ENCODE measurements at places on chromosomes 1 and 21.

DNA sequence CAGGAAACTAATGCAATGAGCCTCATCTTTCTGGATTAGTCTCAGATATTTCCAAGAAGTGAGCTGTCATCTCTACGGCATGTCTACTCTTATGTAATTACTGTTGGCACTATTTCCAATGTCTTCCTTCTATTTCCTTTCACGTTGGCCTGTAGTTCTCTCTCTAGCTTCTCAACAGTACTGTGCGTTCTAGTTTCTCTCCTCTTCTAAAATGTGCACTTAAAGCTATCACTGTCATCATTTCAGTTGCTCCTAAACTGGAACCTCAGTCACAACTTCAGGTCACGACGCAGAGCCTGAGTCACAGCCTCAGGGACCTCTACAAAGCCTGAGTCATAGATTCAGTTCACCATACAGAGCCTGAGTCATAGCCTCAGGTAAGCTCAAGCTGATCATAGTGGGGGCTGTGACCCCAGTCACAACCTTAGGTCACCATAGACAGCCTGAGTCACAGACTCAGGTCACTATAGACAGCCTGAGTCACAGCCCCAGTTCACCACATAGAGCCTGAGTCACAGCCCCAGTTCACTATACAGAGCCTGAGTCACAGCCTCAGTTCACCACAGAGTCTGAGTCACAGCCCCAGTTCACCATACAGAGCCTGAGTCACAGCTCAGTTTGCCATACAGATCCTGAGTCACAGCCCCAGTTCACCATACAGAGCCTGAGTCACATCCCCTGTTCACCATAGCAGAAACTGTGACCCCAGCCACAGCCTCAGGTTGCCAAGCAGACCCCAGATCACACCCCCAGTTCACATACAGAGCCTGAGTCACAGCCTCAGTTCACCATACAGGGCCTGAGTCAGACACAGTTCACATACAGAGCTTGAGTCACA lies 13.0 kb downstream of the WNT9A start:
- no peaks in the 10 kb centered on the region for H3K4me1 ChIP-seq
- no peak for DNase-seq
- H3K36me3 ChIP-seq: 0 out of 2 replicates have a peak, but pooled peaks cover 3% of the 10 kb centered on the region
- H3K27me3 ChIP-seq: no peaks in the 10 kb centered on the region

DNA sequence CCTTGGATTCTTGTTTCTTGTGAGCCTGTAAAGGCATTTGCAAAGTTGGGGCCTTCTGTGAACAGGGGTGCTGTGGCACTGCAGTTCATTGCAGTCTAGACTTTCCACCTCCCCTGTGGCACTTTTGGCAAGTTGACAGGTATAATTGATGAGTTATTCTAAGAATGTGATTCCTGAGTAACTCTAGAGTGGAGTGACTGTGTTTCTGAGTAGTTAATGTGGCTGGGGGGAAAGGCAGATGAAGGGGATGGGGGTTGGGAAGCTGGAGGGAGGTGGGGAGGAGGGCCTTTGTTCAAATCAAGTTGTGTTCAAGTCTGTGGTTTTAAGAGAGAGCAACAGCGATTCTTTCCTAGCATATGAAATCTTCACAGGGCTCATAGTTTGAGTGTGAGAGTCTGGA lies 32.9 kb downstream of the PBX1 start:
- peak overlapping the region; percentile 80 for H3K27ac ChIP-seq
- no peak overlapping the region for H3K4me3 ChIP-seq
- H3K36me3 ChIP-seq: no peaks in the 10 kb centered on the region
- DNase-seq: peak; percentile 65

- DNase-seq: no peak
- H3K27me3 ChIP-seq: no peaks in the 10 kb centered on the region
- peaks cover 29% of the 10 kb centered on the region for H3K4me1 ChIP-seq
- peaks cover 63% of the 10 kb centered on the region for H3K36me3 ChIP-seq
- H3K4me3 ChIP-seq: no peak overlapping the region
Measured at GRCh38 chr1:26478159-26478558, 5.9 kb downstream of the HMGN2 start.

DNA sequence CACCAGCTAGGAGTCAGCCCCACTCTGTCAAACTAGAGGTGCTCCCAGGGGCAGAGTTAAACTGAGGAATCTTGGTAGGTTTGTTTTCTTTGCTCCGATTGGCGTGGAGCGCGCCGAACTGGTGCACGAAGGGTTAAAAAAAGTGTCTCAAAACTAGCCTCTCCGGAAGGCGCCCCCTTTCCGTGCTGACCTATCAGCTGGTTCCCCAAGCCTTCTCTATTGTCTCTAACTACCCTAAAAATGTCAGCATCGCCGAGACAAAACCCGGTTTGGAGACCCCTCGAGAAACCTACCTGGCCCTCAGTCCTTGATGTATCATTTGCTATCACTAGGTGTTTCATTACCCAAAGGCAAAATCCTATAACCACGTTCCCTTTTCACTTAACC lies 2.2 kb downstream of the TGFB2 start:
- H3K36me3 ChIP-seq: no peaks in the 10 kb centered on the region
- H3K4me1 ChIP-seq: peaks cover 44% of the 10 kb centered on the region
- H3K4me3 ChIP-seq: peak overlapping the region; percentile 52
- peak overlapping the region; percentile 44 for H3K27ac ChIP-seq
- DNase-seq: peak; percentile 60
- H3K27me3 ChIP-seq: no peaks in the 10 kb centered on the region

DNA sequence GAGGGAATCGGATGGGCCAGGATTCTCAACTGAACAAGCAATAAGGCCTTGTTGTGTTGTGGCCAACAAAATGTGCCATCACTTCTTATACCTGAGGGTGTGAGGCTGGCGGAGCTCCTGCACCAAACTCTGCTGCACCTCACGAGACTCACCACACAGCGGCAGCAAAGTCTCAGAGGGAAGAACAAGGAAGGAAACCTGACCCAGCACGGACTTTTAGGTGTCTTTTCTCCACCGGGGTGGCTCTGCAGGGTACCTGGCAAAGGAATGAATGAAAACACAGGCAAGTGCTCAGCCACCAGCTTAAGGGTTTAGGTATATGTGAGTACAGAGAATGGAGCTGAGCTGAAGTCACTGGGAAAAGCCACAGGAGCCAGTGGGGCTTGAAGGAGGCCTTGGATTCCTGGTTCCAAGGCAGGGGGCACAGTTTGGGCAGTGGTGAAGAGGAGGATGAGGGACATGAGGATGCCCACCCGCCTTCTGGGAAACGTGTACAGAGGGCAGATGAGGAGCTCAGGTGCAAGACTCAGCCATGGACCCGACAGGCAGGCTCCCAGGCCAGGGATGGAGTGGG lies 31.1 kb upstream of the HSD3B1 start:
- H3K4me3 ChIP-seq: no peak overlapping the region
- H3K27ac ChIP-seq: no peak overlapping the region
- H3K4me1 ChIP-seq: no peaks in the 10 kb centered on the region

GRCh38 chr1:56215086-56215485 lies 364.3 kb downstream of the PLPP3 start:
- no peaks in the 10 kb centered on the region for H3K27me3 ChIP-seq
- H3K27ac ChIP-seq: no peak overlapping the region
- H3K4me1 ChIP-seq: peaks cover 7% of the 10 kb centered on the region
- H3K4me3 ChIP-seq: no peak overlapping the region
- no peak for DNase-seq
- H3K36me3 ChIP-seq: no peaks in the 10 kb centered on the region

GRCh38 chr1:117587499-117588356 lies 18.1 kb upstream of the TENT5C start:
- H3K4me3 ChIP-seq: no peak overlapping the region
- no peaks in the 10 kb centered on the region for H3K4me1 ChIP-seq
- no peak for DNase-seq
- H3K27ac ChIP-seq: no peak overlapping the region
- H3K27me3 ChIP-seq: no peaks in the 10 kb centered on the region

DNA sequence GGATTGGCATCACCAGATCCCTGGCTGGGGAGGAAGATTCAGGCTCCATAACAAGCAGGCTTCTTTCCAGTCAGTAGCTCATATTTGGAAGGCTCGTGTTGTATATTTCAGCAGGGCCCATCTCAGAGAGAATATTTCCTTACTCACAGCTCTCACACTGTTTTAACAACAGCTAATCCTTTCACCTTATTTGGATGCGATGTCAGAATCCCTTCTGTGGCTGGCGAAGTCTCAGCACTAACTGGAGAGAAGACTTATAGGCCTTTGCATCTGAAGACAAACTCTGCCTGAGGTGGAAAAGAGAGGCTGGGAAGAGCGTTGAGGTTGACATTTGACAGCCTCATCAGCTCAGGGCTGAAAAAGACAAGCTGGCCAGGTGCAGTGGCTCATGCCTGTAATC lies 47.2 kb upstream of the CAPZB start:
- DNase-seq: no peak
- no peaks in the 10 kb centered on the region for H3K27me3 ChIP-seq
- no peak overlapping the region for H3K27ac ChIP-seq
- H3K36me3 ChIP-seq: no peaks in the 10 kb centered on the region
- no peaks in the 10 kb centered on the region for H3K4me1 ChIP-seq

DNA sequence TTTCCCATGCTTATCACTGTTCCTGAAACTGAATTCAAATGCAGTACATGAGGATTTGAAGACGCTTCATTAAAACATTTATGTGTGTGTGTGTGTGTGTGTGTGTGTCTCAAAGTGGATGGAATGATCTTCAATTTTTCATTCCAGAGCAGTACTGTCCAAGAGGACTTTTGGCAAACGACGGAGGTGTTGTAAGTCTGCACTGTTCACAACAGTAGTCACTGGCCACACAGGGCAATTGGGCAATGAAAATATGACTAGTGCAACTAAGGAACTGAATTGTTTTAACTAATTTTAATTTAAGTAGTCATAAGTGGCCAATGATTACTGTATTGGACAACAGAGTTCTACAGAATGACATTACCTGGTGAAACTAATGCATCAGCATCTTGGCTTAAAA lies 5.0 kb downstream of the TAF5L start:
- peaks cover 7% of the 10 kb centered on the region for H3K36me3 ChIP-seq
- H3K4me1 ChIP-seq: peaks cover 16% of the 10 kb centered on the region
- DNase-seq: no peak
- no peak overlapping the region for H3K27ac ChIP-seq
- no peak overlapping the region for H3K4me3 ChIP-seq
- no peaks in the 10 kb centered on the region for H3K27me3 ChIP-seq

DNA sequence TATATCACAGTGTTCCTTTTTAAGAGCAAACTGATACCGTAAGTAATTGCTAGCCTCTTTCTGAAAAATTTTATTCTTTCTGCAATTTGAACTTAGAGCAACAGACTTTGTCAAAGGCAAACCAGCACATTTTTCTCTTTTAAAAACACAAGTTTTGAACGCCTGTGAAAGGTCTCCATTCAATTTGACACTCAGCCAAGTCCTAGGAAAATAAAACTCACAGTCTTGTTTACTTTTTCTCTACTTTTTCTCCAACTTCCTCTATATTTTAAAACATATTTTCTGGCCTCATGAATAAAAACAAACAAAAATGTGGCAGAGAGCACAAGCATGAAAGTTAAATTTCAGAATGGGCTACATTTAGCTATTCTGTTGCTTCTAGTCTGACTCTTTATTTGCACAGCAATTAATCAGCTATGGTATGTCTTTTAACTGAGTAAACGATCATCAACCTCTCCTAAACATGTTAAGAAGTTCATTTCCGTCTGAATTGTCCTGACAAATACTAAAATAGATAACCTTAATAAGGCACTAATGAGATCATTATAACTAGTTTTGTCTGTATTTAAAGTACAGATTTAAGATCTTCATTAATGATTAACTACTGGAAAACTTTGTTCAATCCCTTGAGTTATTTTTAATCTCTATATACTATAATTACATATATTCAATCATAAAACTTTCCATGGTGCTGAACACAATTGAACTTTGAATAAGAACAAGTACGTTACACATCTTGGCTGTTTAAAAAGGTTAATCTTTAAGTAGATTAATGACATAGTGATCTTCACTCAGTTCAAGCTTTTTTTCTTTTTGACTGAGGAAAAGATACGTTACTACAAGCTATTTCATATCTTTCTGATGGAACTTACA lies 550.6 kb downstream of the PTBP2 start:
- H3K27ac ChIP-seq: no peak overlapping the region
- H3K27me3 ChIP-seq: no peaks in the 10 kb centered on the region
- peaks cover 20% of the 10 kb centered on the region for H3K4me1 ChIP-seq
- no peak overlapping the region for H3K4me3 ChIP-seq
- DNase-seq: no peak
- H3K36me3 ChIP-seq: no peaks in the 10 kb centered on the region

- no peaks in the 10 kb centered on the region for H3K27me3 ChIP-seq
- peak; percentile 88 for DNase-seq
- H3K36me3 ChIP-seq: no peaks in the 10 kb centered on the region
- peak overlapping the region; percentile 100 for H3K27ac ChIP-seq
- H3K4me1 ChIP-seq: peaks cover 67% of the 10 kb centered on the region
Measured at GRCh38 chr1:234963180-234963903, 165.3 kb downstream of the TOMM20 start.

- H3K4me3 ChIP-seq: peak overlapping the region; percentile 100
- DNase-seq: peak; percentile 43
- H3K27me3 ChIP-seq: no peaks in the 10 kb centered on the region
Measured at GRCh38 chr21:45074818-45075595, 627 bp downstream of the ADARB1 start.

GRCh38 chr21:37631319-37632117 lies 264.9 kb downstream of the DYRK1A start:
- H3K27ac ChIP-seq: no peak overlapping the region
- no peak overlapping the region for H3K4me3 ChIP-seq
- H3K36me3 ChIP-seq: no peaks in the 10 kb centered on the region

DNA sequence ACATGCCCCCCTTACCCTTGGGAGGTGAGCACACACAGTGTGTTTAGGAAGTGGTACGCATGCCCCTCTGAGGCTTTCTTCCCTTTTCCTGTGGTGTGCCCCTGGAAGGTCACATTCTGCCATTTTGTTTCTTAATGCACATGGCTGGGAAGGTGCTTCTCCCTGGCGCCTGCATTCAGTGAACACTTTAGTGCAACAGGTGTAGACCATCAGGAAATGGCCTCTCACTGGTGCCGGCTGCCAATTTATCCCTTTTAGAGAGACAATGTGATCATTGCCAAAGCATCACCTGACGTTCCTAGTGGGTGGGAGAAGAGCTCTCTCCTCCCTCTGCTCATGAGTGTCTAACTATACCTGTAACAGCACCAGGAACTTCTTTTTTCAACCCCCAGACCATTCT lies 51.8 kb upstream of the PDE9A start:
- no peak overlapping the region for H3K4me3 ChIP-seq
- peaks cover 5% of the 10 kb centered on the region for H3K27me3 ChIP-seq
- no peaks in the 10 kb centered on the region for H3K36me3 ChIP-seq
- H3K4me1 ChIP-seq: no peaks in the 10 kb centered on the region
- DNase-seq: no peak

DNA sequence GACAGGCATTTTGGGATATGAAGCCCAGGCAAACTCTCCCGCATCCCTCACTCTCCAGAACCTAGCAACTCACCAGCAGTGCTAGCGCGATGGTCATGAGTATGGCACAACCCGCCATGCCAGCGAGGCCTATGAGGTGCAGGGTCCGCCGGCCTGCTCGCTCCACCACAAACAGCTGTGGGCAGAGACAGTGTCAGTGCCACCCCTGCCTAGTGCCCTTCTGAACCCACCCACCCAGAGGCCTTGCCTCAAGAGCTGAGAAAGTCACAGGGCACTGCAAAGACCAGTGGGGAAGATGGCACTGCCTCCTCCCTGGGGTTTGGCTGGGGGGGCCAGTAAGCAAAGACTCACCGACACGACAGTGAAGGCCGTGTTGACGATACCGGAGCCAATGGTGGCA lies 29.8 kb downstream of the SLC2A1 start:
- H3K36me3 ChIP-seq: peaks cover 85% of the 10 kb centered on the region
- H3K4me1 ChIP-seq: peaks cover 33% of the 10 kb centered on the region
- no peak overlapping the region for H3K27ac ChIP-seq

- H3K27me3 ChIP-seq: no peaks in the 10 kb centered on the region
- no peaks in the 10 kb centered on the region for H3K4me1 ChIP-seq
- no peak overlapping the region for H3K27ac ChIP-seq
- DNase-seq: no peak
Measured at GRCh38 chr1:230029244-230029941, 37.6 kb upstream of the GALNT2 start.

Data from SJSA1 (cell line).